ENCODE measurements at places on chromosomes 16 and 17.

DNA sequence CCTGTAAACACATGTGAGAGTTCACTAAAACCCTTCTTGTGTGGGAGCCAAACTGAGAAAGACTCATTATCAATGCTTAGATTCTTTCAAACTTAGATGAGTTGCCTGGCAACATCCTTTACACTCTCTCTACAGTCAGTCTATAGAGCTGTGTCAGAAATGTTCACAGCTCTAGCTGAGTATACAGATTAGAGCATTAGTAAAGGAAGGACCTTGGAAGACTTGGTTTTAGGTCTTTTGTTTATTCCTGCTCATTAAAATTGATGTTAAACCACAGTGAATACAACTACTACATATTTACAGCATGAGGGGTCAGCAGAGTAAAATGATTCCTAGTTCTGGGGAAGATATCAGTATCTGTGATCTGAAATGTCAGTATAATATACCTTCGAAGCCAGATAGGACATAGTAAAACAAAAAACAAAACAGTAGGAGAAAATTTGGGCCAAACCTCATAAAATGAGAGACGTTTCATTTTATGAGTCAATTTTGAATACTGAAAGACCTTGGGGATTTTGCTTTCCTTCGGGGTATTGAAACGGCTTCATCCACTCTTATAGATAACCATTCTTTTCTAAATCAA lies 186.0 kb downstream of the TANC2 start:
- DNase-seq, result no peak

GRCh38 chr17:13272296-13272695 lies 254.5 kb upstream of the ELAC2 start:
- no peak for DNase-seq

DNA sequence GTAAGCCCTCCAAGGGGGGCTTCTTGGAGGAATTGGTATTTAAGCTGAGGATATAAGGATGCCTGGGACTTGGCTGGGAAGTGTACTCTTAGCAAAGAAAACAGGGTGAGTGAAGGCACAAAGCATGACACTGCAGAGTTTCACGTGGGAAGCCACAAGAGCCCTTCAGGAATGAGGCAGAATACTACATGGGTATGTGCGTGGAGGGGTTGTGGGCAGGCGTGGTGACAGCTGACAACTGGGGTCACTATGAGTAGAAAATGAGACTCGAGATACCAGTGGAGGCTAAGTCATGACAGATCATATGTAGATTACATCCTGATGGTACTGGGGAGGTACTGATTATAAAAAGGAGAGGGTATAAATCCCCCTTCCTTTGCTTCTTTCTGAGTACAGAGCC lies 78.1 kb upstream of the XYLT1 start:
- no peak for DNase-seq

- no peak for DNase-seq
Measured at GRCh38 chr17:80689129-80689619, 144.5 kb downstream of the RPTOR start.

DNA sequence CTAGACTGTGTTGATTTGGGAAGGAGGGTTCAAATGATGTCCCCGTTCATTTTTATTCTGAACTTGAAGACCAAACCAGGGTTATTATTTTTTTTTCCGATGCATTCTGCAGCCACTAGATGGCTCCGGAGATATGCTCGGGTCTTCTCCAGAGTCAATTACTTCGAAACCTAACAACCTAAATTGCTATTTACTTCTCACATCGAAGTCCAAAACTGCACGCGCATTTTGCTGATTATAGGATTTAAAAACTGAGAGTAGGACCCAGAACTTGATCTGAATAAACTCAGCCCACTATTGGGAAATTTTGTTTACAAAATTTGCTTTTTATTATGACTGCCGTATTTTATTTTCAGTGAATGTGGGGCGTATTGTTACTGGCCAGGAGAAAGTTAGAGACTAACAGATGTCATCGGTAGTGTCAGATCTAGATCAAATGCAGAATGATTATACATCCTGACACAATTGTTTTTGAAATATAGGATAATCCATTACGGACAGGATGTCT lies 263.8 kb downstream of the HS3ST3A1 start:
- peak; percentile 41 for DNase-seq

GRCh38 chr16:28292731-28293600 lies 641 bp downstream of the SBK1 start:
- DNase-seq, result no peak

GRCh38 chr17:8659758-8660410 lies 29.4 kb upstream of the MYH10 start:
- DNase-seq, result no peak

DNA sequence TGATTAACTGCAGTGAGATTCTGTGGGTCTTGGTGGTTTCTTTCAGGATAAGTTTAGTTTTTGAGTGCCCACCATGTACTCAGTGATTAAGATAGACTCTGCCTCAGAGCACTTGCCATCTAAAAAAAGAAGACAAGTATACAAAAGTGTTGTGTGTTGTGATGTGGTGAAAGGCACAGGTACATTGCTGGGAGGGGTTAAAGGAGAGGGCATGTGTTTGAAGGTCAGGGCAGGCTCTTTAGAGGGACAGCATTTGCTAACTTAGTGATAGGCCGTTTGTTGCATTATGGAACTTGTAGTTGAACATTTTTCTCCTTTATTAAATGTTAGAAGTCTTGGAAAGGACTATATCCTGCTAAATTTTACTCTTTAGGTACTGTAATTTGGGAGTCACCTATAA lies 26.5 kb downstream of the SF3B3 start:
- DNase-seq, result no peak

- no peak for DNase-seq
Measured at GRCh38 chr16:79250502-79251098, 349.9 kb downstream of the MAF start.

GRCh38 chr16:11446566-11447119 lies 101.4 kb downstream of the RMI2 start:
- DNase-seq, result no peak

DNA sequence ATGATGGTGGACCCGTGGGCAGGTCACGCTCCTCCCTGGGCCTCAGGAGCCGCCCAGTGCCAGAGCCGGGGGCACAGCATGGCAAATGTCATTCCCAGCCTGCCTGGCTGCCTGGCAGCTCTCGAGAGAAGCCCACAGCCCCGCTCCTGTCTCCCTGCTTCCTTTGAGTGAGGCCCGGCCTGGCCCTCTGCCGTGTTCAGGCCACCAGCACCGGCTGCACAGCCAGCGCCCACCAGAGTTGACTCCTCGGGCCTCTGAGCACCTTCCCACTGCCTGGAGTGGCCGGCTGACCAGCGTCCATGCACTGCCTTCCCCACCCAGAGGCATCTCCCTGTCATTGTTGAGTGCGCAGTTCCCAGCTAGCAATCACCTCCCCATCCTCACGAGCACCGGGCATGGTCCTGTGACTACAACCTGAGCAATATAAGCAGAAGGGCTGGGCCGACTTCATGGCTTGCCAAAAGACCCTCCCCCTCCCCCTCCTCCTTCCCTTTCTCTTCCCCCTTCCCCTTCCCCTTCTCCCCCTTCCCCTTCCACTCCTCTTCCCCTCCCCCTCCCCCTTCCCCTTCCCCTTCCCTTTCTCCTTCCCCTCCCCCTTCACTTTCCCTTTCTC lies 11.9 kb upstream of the SLC38A10 start:
- no peak for DNase-seq

DNA sequence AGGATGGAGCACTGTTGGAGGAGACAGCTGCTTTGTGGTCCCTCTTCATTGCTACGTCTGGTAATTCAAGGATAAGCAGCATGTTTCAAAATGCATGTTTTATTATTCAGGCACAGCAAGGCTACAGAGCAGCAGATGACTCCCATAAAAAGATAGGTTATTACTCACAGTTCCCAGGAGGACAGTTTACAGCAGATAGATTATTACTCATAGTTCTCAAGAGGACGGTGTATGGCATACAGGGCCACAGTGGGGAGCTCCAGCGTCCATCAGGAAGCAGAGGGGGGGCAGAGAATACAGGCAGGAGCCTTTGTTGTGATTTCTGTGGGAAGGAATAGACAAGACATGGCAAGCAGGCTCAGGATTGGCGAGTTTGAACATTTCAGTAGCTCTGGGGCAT lies 72.9 kb downstream of the DNAH9 start:
- DNase-seq, result no peak

DNA sequence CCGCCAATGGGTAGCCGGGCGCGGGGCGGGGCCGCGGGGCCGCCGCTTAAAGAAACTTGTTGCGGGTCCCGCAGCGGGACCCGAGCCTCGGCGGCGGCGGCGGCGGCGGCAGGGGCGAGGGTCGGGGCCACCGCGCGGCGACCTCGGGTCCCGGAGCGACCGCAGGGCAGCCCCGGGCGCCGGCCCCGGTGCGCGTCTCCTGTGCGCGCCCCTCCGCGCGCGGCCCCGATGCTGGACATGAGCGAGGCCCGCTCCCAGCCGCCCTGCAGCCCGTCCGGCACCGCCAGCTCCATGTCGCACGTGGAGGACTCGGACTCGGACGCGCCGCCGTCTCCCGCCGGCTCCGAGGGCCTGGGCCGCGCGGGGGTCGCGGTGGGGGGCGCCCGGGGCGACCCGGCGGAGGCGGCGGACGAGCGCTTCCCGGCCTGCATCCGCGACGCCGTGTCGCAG lies at the start of gene SOX8:
Gene SOX8 (plus strand): TSS at position 76 of the 450 bp plus-strand sequence. CDS start 153 bp downstream, at position 229.
- DNase-seq, result no peak

GRCh38 chr16:72924927-72925630 lies 122.8 kb downstream of the ZFHX3 start:
- DNase-seq, result no peak

- no peak for DNase-seq
Measured at GRCh38 chr17:55783684-55784245, 32.9 kb downstream of the PCTP start.

DNA sequence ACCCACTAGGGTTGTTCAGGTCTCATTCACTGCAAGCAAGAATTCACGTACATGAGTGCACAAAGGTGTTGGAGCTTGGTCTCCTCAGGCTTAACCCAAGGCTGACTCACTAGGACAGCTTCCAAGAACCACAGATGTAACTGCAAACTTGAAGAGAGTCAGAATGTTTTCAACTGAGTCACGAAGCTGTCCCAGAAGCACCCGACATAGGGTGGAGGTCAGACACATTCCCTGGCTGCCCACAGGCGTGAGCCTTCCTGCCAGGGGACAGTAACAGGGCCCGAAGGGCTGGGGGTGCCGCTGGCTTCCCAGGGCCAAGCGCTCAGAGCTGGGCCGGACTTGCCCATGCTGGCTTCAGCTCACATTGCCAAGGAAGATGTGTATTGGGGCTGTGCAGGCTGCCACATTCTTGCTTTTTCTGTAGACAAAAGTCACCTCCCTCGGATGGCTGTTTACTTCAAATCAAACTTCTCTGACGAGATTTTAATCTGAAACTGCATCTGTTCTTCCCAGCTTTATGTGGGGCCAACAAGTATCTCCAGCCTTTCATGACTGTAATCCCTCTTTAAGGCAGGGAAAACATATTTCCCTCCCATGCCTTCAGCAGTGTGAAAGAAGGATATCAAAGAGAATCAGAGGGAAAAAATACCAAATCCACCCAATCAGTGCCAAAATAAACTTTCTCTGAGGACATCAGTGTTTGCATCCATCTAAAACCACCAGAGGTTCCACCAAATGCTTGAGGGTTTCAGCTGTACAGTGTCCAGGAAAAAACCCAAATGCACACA lies 14.3 kb downstream of the CMTM3 start:
- DNase-seq, result no peak

DNA sequence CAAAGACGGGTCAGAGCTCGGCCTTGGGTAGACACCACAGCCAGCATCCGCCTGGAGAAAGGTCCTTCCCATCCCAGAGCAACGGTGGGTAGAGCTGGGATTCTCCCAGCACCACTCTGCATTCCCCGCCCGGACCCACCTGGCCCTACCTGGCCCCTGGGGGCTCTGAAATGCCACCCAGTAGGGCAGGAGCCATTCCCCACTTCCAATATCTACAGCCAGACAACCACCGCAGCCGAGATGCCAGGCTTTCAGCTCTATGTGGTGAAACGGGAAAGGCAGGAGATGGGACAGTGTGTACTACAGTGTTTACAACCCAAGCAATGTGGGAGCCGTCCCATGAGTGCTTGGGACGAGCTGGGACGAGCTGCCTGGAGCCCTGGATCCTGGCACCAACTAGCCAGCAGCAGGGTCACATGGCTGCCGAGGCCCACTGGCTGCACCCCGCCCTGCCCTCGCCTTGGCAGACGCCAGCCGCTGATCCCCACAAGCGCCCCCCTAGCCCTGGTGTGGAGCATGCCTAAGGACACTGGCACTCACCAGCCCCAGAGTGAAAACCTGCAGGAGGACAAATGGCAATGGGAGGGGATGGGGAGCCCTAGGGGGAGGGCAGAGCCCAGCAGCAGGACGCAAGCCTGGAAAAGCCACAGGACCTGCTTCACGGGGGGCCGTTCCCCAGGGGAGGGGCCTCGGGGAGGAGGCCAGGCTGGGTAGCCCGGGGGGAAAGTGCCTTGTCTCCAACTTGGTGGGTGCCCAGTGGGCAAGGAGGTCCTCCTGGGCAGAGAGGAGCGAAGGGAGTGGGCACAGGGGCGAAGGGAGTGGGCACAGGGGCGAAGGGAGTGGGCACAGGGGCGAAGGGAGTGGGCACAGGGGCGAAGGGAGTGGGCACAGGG lies 13.5 kb downstream of the TMC6 start:
- no peak for DNase-seq

DNA sequence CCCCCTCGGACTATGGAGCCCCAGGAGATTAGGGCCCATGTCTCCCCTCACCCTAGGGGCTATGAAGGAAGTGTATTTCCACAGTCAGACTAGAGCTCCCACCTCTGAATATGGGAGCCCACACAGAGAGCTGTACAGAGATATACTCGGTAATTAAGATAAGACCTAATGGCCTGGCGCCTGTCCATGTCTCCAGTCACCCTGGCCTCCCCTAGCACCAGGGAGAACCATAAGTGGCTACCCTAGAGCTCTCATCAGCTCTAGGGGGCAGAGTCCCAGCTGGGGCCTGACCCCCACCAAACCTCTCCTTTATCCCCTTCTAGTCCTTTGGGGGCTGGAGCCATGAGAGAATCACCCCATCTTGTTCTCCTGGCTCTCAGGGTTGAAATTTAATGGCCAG lies 2.4 kb downstream of the TMEM101 start:
- DNase-seq, result no peak

DNA sequence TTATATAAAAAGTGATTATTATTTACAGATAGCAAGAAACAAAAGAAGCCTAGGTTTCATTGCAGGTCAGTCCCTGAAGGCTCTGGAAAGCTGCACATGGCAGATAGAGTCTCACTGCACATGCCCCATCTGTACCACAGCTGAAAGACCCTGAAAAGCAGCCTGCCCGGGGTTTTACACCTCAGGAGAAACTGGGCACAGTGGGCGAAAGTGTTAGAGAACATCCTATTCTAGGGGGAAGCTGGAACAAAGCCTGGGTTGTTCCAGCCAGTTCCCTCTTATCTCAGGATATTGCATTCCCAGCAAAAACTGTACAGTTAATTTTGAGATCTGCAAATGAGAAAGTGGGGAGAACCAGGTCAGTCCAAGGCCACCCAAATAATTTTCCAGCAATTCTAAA lies 419.7 kb downstream of the CNTNAP4 start:
- no peak for DNase-seq
